ENCODE measurements at places on chromosomes 1 and 21.

DNA sequence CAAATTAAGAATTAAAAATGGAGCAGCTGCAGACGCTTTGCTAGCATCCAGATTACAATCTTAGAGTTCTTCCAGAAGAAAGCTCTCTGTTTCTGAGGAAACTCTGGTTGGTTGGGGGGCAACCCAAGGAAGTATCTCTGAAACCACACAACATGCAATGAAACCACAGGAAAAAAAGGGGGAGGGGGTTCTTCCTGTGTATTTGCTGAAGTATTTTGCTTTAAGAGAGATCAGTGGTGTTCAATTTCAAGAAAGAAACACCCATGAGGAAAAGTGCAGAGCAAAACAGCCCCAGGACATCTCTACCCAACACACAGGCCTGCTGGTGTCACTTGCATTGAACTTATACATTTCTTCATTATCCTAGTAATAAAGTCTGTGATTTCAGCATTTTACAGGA is 19.7 kb upstream of the TIAM1 start:
- no peak for DNase-seq

- no peak for DNase-seq
These were observed 20.6 kb downstream of the SPOCD1 start for GRCh38 chr1:31795096-31795675.

DNA sequence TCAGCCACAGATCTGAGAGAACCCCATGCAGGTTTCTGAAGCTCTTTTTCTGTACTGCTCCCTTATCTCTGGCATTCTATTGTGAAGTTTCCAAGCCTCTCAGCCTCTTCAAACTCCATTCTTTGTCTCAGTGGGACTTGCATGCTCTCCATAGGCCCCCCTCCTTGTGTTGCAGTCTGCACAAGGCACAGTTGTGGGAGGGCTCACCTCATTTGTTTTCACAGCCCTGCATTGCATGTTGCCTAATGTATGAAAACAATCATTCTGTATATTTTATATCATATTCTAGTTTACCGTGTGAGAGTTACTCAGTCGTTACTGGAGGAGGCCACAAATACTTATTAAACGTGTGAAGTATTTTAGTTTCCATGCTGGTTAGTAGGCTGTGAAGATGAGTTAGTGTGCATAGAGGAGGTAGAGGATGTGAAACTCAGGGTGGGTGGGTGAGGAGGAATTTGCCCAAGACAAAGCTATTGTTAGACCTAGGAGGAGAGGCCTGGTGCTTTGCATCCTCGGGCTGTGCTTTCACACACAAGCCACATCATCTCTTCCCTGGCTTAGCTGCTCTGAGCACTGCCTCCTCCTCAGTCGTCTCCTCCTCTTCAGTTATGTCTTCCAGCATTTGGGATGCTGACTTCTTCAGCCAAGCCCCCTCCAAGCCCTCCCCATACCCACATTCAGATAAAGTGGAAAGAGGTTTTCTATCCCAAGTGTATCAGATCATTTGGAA is 7.8 kb upstream of the CHI3L2 start:
- DNase-seq: no peak

GRCh38 chr1:47183308-47184089 is 6.3 kb downstream of the PDZK1IP1 start:
- no peak for DNase-seq

DNA sequence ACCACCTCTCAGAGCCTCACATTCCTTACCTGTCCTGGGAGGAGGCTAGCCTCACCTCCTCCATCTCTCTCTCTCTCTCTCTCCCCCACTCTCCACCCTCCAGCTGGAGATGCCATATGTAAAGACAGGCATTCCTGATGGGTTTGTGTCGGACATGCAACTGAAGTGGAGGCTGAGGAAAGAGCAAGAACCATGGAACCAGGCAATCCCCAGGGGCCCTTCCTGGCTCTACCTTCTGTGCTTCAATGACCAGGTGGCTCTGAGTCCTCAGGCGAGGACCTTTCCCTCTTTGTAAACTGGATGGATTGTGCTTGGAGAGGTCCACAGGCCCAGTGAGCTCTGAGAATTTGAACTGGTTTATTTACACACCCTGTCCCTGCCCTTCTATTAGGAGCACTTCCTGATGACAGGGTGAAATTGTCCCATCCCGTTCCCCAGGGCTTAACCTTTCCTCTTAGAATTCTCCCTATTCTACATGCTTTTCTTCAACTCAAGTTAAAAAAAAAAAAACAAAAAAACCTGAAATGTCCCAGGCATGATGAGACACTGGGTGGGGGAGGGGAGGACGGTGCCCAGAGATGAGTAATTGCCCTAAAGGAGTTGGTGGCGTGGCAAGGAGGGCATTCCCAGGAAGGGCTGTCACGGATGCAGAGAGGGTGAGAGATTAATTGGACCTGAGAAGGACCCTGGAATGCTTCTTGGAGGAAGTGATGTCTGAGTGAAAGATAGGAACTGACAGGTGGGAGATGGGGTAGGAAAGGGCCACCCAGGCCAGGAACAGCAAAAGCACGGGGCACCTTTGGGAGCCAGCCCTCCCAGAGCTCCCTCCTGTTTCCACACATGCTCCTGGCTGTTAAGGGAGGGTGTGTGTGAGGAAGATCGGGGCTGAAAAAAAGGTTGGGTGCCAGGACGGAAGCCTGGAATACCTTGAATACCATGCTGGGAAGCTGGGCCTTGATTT is 50.2 kb upstream of the WASF2 start:
- no peak for DNase-seq

GRCh38 chr1:34419663-34420136 is 243.0 kb downstream of the C1orf94 start:
- DNase-seq: no peak

- DNase-seq: no peak
These were observed 7.4 kb upstream of the DDOST start for GRCh38 chr1:20668581-20668980.

GRCh38 chr1:61925591-61926298 is 183.5 kb downstream of the PATJ start:
- DNase-seq: no peak

- no peak for DNase-seq
These were observed 9.8 kb downstream of the EDN2 start for GRCh38 chr1:41474490-41475271.

DNA sequence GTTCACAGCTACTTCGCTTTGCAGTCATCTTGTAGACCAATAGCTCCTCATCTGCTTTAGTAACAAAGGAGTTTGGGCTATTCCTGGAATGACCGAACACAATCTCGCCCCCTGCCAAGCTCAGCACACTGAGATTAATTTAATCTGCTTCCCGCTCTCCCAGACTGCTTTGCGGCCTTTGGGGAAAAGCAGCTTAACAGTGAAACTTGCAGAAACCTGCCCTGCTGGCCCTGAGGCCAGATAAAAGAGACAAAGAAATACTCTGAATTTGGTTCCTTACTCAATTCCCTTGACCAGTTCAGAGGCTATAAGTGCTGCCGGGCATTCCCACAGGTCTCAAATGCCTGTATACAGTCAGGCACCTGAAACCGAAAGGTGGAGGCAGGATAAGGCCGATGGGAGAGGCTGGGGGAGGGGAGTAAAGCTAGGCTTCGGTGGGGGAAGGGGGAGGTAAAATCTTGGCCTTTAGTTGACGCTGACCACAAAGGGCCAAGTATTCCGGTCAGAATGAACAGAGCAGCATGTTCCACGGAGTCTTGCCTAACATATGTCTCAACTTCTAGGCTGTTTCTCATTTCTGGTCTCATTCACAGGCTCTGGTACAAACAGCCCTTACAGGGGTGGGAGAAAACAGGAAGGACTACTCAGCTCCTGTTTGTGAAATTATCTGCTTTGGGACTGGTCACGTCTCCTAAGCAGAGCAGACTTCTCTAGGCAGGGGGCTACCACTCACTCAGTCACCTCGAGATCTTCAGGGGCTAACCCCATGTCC is 17.7 kb upstream of the A3GALT2 start:
- no peak for DNase-seq

DNA sequence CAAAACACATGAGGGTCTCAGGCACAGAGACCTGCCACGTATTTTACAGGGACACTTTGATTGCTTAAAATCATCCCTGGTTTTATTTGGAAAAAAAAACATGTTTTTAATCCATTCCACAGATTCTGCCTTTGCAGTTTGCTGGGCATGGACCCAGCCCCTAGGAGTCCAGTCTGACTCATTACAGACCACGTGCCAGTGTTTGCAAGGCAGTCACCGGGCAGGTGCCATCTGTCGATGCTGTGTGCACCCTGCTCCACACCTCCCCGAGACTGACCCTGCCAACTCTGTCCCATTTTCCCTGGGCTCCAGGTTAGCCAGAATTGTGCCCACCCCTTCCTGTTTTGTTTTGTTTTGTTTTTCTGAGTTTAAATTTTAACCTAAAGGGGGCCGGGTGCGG is 148.4 kb upstream of the TMEM51 start:
- DNase-seq: no peak

DNA sequence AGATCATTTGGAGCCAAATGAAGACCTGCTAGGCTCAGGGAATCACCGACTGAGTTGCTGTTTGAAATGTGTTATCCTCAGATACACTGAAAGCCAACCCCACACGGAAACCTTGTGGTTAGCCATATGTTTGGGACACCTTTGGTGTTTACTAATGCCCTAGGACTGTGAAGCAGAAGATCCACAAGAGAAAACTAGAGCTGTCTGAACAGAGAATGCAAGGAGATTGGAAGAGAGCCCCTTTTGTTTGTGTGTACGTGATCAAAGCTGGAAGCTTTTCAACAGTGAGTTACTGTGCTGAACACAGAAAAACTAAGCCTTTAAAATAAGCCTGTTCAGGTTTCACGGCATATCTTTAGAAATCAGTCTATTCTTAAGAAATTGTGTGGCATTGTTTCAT is 908.2 kb upstream of the ADGRL2 start:
- DNase-seq: no peak

DNA sequence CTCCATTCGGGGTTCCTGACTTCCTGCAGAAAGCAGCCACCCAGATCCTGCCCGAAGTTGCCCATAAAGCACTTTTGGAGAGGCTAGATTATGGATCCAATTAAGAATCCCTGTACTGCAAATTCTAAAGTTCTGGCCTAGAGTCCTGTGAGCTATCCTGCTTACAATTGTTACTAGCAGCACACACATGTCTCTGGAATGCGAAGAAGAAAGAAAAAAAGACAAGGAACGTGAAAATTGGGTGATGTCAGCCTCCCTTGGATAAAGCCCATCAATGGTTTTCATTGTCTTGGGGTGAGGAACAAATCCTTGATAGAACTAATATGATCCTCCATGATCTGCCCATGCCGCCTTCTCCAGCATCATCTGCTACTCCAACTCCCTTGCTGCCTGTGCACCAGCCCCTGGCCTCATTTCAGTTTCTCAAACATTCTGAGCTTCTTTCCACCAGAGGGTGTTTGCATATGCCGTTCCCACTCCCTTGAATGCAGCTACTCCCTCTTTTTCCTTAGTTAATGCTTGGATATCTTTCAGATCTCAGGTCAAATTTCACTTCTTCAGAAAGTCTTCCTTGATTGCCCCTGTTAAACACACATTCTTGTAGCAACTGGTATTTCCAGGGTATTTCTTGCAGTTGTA is 94.0 kb downstream of the ST6GALNAC5 start:
- DNase-seq: no peak

DNA sequence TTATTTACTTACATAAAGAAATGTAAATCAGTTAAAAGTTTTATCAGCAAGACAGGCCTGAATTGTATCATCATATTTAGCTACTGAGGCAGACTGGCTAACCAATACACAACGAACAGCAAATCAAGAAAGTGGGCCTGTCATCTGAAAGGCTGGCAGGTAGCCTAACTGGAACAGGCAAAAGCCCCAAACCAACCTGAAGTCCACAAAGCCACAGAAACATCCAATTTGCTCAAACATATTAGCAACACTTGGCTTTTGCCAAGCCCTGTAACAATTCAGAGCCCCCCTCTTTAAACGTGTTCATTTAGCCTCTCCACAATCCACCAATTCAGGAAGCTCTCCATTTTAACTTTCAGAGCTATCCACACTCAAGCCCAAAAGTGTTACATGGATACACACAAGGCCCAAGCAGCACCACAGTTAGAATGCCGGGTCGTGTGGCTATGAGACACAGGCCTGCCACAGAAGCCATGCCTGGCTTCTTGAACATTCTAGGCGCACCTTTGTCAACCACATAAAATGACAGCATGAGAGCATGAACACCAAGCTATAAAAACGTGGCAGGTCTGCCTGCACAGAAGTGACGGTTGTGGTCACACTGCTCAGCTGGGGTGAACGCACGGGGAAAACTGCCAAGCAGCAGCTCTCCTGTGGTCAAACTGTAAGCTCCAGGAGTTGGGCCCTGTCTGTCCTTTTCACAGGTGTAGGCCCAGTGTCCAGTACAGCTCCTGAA is 49.3 kb downstream of the CD34 start:
- DNase-seq: no peak

DNA sequence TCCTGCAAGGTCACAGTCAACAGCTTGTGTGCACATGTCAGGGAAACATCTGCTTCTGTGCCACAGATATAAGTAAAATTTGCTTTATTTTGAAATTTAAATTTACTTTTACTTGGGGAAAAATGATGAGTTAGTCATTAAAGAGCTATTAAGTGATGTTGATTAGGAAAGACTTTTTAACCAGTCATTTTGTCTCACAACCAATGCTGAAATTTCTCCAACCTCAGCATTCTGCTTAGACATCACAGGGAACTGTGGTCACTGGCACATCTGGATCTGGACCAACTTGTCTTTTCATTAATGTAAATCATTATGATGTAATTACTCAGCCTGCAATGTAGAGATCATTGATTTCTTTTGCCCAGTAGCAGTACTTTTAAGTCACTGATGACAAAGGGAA is 301.0 kb downstream of the TTLL7 start:
- DNase-seq: no peak

DNA sequence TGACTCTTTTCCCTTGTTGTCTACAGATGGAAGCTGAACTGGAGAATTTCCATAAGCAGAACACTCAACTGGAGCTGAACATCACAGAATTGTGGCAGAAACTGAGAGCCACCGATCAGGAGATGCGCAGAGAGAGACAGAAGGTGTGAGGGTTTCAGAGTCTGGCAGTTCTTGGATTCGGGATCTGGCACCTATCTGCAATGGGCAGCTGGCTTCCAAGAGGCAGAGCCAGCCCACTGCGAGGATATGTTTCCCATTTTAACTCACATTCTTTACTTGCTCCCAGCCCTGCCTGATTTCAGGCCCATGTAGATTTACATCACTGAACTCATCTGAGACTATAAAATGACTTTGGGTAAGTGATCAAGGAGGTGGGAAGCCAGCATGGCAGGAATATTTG is 37.3 kb upstream of the TMEM125 start:
- no peak for DNase-seq

DNA sequence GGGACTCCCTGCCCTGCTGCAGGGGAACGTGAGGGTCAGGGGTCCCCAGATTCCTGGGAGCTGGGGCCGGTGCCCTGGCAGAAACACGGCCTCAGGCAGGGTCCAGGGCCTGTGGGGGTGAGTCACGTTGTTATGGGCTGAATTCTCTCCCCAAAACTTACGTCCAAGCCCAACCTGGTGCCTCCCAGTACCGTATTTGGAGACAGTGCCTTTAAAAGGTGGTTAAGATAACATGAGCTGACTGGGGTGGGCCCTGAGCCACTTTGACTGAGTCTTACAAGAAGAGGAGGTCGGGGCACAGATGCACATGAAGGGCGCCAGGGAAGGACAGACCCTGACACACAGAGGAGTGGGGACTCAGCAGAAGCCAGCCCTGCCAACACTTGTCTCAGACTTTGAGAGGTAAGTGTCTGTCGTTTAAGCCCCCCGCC is 99.9 kb downstream of the WDR4 start:
- DNase-seq: no peak

- DNase-seq: no peak
These were observed 63.3 kb downstream of the UCK2 start for GRCh38 chr1:165890684-165891083.

- no peak for DNase-seq
These were observed 10.9 kb upstream of the MPZL1 start for GRCh38 chr1:167710836-167711235.

- no peak for DNase-seq
These were observed 87.3 kb downstream of the ZBTB18 start for GRCh38 chr1:244138399-244138798.

All from activated naive CD4-positive, alpha-beta T cell (primary cell).